ENCODE measurements at places on chromosomes 3 and 15.

GRCh38 chr15:76983590-76984375 lies 11.1 kb upstream of the PSTPIP1 start:
- DNase-seq: no peak

- DNase-seq: no peak
Measured at GRCh38 chr3:31423482-31423881, 109.2 kb upstream of the STT3B start.

DNA sequence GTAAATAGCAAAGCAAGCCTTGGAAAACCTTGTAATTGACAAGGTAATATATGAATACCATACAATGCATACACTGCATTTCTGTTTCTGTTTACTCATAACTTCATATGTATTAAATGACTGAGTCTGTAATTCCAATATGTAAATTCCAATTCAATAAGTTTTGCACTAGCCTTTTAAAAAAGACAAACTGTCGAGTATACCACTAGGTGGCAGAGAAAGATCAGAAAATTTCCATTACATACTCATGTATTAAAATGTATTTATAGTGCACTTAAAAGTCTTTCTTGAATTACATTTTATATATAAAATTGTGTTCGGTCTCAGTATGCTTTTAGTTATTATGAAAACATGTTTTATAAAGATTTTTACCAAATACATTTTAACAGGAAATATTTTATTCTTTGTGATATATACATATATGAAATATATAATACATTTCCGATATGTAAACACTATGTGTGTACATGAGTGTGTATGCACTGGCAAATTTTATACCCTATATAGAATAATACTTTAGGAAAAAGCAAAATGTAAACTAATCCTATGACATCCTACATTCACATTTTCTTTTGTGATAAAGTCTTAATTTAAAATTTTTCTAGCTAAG lies 216.8 kb downstream of the VGLL3 start:
- no peak for DNase-seq

- DNase-seq: no peak
Measured at GRCh38 chr3:122688996-122689395, 8.4 kb downstream of the PARP14 start.

- no peak for DNase-seq
Measured at GRCh38 chr3:20395692-20396091, 209.7 kb upstream of the SGO1 start.

DNA sequence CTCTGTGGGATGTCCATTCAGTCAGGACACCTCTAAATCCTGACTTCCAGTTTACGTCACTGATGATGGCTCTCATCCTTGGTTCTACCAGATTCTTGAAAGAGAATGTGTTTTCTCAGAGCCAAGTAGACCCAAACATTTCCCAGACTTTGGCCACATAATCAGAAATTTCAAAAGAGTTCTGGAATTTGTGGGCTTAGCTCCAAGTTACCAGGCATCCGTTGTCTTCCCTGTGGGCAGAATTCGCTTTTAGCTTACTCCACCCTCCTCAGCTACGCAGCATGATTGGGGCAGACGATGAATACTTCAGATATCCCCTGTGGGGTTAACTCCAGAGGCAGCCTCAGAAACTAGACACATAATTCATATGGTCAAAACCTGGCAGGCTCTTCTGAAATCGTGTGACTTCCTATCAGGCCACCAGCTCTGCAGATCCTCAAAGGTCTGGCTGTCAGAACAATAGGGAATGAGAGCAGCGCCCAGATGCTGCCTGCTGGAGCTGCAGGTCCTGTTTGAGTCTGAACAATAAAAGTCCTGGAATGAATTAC lies 30.6 kb downstream of the CRTC3 start:
- DNase-seq: no peak

GRCh38 chr3:26964836-26965235 lies 342.3 kb downstream of the LRRC3B start:
- no peak for DNase-seq
